GOT3 (cell line): ENCODE measurements at places on chromosomes 2 and 18.
A peak's percentile ranks its signal among the peaks of the same experiment; 100 is the strongest.

DNA sequence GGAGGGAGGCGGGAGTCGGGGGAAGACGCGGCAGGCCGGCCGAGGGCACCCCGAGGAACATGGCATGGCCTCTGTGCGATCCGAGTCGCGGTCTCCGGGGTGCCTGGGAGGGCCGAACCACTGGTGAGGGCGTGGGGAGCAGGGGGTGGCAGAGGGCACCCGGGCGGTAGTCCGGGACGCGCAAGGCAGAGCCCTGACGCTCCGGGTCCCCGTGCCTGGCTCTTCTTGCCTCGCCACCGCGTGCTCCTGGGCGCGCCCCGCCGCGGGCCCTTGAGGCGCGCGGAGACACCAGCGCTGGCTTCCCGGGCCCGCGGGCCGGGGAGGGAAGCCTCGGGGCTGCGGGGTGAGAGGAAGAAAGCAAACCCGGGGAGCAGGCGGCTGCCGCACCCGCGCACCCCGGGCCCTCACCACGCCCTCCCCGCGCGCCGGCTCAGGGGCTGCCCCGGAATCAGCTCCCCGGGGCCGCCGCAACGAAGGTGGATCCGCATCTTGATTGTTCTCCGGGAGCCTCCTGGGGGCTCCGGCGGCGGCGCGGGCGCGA, 4.3 kb downstream of the SOX11 start:
- no peak for DNase-seq

DNA sequence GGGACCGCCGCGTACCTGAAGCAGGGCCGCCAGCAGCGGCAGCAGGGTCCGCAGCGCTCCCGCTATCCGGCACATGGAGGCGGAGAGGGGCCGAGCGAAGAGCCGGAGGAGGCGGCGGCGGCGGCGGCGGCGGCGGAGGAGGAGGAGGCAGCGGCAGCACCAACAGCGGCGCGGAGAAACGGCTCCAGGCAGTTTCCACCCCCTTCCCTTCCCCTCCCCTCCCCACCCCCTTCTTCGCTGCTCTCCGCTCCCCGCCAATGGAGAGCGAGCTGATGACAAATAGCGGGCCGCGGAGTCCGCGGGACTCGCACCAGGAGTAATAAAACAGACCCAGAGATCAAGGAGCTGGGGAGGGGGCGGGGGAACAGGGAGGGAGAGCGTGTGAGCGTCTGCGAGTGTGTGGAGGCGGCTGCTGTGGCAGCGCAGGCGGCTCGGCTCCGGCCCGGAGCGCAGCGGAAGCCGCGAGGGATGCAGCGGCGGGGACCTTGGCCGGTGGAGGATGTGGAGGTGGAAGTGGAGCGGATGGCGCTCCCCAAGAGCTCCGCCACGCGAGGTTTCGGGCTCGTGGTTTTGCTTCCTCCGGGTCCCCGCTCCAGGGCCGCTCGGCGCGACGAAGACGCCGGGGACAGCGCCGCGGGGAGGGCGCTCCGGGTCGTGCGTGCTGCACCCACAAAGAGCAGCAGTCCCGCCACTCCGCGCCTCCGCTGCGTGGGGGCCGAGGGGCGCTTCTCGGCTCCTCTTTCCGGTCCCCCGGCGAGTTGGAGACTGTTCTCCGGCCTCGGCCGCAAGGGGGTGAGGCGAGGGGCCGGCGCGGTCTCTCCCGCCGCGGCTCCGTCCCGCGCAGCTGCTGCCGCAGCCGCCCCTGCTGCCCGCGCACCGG, at the start of gene CDH2:
Gene CDH2, minus strand, starts transcription at position 183 of the 880 bp plus-strand sequence. Its CDS starts 108 bp downstream, at position 75.
- peak; percentile 3 for DNase-seq

- no peak for DNase-seq
These were observed 19.7 kb downstream of the CYP1B1 start for GRCh38 chr2:38056216-38056615.

DNA sequence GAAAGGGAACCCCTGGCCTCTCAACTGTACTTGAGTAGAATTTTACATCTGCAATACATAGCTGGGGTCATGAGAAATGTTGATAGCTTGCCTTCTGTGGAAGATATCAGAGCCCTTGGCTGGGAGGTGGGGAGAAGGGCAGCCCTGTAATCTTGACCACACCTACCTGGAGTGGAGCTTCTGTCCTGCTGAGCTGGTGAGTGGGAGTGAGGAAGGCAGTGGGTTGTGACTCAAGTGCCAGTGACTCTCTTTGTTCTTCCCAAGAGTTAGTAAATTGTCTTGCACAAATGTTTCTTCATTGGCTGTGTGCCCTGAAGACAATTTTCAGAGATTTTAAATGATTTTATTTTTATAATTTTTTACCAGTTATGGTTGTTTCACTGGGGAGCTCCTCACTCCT, 277.3 kb downstream of the MBD5 start:
- DNase-seq, result no peak

DNA sequence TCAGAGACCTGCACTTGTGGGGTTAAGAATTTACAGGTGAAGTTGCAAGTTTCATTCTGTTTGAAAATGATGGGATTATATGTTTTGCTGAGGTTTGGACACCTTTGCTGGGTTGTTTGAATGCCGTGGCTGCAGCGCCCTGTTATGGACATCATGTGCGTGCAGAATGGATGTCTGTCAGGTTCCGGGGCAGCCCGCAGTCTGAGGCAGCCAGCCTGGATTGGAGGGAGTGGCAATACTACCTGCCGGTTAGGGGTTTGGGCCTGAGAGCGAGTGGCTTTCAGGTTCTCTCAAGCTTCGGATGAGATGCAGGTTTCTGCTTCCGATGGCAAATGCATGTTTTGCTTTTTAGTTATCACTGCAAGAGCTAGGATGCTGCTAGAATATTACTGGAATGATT, 1.1 kb downstream of the CASP8 start:
- no peak for DNase-seq

- no peak for DNase-seq
These were observed 3.7 kb downstream of the ATG16L1 start for GRCh38 chr2:233255151-233255550.

GRCh38 chr2:219861307-219861706, 233.9 kb downstream of the SLC4A3 start:
- DNase-seq, result no peak

DNA sequence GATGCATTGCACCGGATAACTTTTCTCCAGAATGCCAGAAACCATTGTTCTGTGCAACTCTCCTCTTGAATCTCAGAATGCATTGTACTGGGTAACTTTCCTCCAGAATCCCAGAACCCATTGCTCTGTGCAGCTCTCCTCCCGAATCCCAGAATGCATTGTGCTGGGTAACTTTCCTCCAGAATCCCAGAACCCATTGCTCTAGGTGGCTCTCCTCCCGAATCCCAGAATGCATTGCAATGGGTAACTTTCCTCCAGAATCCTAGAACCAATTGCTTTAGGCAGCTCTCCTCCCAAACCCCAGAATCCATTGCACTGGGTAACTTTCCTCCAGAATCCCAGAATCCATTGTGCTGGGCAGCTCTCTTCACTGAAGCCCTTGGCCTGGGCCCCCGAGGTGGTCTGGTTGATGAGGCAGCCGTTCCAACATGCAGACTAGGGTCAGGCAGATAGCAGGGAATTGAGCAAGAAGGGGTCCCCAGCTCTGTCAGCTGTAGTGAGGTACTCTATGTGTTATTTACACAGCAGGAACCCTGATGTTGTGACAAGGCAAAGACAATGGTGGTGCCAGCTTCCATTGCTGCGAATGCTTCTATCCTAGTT, 9.4 kb downstream of the FOSL2 start:
- no peak for DNase-seq

DNA sequence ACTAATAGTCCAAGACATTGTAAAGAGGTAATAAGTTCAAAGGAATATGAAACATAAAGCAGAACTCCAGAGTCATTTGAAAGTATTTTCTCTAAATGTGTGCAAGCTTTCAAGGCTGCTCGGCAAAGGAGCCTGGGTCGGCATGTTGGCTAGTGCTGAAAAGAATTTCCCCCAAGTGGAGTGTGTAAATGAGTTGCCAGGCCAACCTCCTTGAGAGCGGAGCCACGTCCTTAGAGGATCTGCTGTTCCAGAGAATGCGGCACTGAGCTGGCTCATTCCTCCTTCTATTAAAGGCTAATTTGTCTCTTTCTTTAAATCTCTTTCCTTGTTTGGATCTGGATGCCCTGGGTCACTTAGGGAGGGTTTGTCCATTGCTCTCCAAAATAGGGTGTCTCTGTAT, 127.5 kb downstream of the RDH14 start:
- no peak for DNase-seq

- DNase-seq, result no peak
These were observed 117.1 kb upstream of the DTNA start for GRCh38 chr18:34592961-34593382.

DNA sequence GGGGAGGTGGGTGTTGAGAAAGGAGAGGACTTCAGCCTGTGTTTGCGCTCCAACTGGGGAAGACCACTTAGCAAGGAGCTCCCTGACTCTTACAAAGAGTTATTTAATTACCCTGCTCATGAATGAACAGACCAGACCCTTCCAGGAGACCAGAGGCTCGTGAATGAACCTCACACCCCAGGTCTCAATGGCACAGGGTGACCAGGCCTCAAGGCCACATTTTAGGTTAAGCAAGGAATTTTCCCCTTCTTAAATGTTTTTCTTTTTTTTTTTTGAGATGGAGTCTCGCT, 25.3 kb downstream of the SMAD7 start:
- DNase-seq, result no peak

GRCh38 chr2:3287896-3288295, 89.7 kb downstream of the EIPR1 start:
- DNase-seq, result no peak

DNA sequence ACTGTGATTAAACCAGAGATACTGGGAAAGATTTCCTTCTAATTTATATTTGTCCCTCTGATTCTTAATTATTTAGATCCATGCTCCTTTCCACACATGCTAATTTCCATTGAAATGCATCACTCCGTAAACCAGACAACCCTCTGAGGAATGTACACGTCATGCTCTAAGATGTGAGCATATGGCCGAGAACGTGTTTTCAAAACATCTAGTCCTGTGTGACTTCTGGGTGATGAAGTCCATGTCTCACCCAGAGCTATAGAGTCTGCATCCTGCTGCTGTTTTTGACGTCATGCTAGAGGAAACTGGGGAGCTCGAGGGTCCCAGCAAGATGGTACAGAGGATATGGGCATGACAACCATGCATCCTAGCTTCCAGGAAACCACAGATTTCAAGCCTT, 53.6 kb downstream of the CAPN13 start:
- DNase-seq, result no peak

GRCh38 chr18:62165583-62165982, 21.3 kb downstream of the PIGN start:
- no peak for DNase-seq

GRCh38 chr2:31903109-31903780, 107.6 kb downstream of the MEMO1 start:
- no peak for DNase-seq

DNA sequence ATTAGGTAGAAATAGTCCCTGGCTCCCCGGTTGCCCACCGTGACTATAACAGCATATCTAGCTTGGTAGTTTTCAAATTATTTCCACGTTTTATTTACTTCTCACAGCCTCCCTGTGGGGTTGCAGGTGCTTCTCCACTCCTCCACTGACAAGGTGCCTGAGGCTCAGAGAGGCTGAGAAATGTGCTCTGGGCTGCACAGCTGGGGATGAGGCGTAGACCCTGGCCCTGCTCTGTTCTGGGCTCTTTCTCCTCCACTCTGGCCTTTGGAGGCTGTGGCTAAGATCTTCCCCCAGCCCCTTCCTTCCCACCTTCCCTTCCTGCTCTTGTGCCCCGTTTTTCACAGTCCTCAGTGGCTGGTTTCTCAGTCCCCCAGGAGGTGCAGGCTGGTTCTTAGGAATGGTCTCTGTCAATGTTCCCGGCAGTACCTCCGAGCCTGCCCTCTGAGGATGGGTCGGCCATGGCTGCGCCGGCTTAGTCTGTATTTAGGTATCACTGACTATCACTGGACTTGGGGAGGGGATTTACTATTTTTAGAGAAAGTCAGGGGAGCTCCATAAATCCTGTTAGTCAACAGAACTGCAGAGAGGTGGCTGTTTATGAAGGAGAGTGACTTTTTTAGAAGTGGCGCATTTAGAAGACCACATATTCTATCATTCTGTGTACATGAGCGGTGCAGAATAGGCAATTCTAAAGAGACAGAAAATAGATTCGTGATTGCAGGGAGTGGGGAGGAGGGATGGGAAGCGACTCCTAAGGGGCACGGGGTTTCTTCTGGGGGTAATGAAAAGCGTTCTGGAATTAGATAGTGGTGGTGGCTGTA, 35.0 kb downstream of the HPCAL1 start:
- no peak for DNase-seq
